CD4-positive, alpha-beta T cell treated with Interleukin-6 for 4 hours (primary cell): ENCODE measurements at places on chromosomes 4 and X.

DNA sequence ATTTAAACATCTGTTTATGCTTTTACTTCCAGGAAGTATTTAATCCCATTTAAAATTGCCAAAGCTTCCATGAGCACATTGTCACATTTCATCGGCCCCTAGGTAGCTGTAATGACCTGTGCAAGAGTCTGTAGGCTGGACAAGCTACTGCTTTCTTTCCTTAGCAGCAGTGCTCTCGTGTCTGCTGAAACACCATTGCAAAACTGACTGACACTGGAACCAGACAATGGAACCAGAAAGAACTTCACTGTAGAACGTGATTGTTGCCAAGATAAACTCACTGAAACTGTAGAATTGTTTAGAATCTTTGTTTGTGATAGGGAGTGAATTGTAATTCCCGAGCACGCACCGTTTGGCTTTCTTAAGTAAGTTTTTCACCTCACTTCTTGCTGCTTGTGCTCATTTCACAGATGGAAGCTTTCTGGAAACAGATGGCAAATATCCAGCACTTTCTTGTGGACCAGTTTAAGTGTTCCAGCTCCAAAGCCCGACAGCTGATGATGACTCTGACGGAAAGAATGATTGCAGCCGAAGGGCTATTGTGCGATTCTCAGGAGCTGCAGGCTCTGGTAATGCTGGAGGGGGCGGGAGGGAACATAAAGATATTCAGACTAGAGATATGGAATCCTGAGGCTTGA is 36.9 kb downstream of the EVC start:
- no peak for DNase-seq

DNA sequence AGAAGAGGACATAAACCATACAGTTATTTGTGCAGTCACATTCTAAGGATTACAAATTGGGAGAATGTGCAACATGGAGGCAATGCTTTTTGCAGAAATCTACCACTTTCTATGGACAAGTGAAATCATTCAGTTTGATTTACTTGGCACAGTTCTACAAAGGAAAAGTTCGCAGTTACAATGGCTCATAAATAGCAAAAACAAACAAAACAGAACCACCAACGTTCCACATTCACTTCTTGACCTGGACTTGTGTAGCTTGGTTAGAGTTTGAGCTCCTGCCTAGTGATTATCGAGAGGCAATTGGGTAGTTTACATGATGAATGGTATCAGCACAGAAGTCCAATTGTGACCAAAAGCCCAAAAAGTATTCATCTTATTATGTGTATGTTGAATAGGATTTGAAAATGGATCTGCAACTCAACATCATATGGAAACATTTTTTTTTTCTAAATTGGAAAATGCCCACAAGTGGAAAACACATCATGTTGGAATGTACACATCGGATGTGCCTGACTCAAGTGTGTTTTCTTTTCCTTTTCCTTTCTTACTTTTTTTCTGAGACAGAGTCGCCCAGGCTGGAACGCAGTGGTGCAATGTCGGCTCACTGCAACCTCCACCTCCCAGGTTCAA is 123.8 kb downstream of the LUZP4 start:
- DNase-seq = no peak

GRCh38 chr4:27490315-27490714 is 629.7 kb downstream of the STIM2 start:
- DNase-seq = no peak

GRCh38 chr4:134388351-134388750 is 186.8 kb upstream of the PABPC4L start:
- DNase-seq = no peak

DNA sequence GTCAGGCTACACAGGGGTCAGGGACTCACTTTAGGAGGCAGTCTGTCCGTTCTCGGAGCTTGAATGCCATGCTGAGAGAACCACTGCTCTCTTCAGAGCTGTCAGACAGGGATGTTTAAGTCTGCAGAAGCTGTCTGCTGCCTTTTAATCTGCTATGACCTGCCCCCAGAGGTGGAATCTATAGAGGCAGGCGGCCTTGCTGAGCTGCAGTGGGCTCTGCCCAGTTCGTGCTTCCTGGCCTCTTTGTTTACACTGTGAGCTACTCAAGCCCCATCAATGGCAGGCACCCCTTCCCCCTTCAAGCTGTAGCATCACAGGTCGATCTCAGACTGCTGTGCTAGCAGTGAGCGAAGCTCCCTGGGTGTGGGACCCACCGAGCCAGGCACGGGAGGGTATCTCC is 31.5 kb upstream of the UNC5C start:
- no peak for DNase-seq

- DNase-seq = no peak
Observed at GRCh38 chr4:3445829-3446545, 4.2 kb downstream of the HGFAC start.

DNA sequence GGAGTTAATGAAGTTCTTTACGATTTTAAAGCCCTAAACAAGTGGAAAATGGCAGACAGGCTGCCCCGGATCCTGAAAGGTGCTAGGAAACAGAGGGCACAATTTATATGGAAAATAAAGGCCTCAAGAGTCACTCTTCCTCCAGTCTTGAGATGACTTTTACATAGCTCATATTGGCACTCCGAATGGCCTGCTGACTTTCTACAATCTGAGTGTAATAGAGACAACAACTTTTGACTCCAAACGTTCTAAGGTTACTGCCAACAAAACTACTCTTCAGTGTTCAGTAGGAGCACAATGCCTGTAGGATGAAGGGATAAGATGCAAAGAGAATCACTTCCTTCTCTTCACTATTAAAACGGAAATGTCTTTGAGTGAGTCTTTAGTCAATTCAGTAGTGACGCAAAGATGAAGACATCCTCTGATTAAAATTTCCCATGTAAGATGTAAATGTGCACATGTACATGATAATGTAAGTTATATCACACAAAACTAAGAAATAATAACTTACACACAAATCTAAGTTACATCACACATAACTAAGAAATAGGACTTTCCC is 40.5 kb downstream of the VEGFC start:
- DNase-seq = no peak

GRCh38 chrX:12685541-12685940 is 105.7 kb upstream of the PRPS2 start:
- DNase-seq = no peak
